Prostate gland (tissue), 2 donors: ENCODE measurements at places on chromosomes 16 and 17. TPM values are rescaled to one million over a fixed set of nuclear protein-coding genes. Genes with fewer than 3 reads are reported as not detected.

DNA sequence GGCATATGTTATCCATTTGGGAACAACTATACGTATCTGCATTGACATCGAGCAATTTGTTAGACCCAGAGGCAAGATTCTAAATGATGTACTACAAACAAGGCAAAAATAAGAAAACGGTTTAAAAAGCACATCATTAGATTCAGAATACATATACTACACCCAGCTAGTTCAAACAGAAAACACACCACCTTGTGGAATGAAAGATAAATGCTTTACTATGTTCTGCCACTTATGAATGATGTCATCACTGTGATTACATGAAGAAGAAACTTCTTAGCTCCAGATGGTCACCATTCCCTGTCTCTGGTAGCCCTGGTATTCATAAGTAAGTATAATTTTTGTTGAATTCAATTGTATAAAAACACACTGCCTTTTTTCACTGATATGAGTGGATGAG is 7.8 kb downstream of the NACA2 start:
- no peak for DNase-seq

- DNase-seq, result no peak
These were observed 22.2 kb downstream of the SOCS1 start for GRCh38 chr16:11233727-11234376.

- no peak for DNase-seq
These were observed 10.8 kb downstream of the FASN start for GRCh38 chr17:82086941-82087906.

GRCh38 chr16:67176662-67177061 is 6.3 kb downstream of the NOL3 start:
- DNase-seq, result no peak

DNA sequence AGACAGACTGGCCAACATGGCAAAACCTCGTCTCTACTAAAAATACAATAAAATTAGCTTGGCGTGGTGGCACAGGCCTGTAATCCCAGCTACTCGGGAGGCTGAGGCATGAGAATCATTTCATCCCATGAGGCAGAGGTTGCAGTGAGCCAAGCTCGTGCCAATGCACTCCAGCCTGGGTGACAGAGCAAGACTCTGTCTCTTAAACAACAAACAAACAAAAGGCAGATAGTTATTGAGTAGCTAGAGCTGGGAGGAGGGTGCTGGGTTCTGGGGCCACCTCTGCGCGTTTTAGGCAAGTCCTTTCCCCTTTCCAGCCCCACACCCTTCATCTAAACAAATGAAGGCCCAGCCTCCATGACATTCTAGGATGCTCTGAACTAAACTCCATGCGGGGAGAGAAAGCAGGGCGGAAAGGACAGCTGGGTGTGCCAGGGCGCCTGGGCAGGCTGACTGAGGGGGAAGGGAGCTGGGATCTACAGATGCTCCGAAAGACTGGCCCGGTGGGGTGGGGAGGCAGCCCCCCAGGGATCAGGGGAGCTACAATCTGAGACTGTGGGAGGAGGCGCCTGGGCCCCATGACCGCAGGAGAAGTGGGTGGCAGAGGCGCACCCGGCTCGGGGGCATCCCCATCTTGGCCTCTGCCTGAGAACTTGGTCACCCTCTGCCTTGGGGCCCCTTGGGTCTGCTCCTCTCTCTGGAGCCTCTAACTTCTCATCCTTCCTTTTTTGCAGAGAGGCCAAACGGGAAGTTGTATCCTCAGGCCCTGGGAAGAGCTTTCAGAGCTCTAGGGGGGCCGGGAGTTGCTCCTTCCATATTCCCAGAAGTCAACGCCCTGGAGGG is 910 bp downstream of the ITGAL start:
- no peak for DNase-seq

GRCh38 chr17:73188011-73188410 is 4.8 kb upstream of the COG1 start:
- no peak for DNase-seq

DNA sequence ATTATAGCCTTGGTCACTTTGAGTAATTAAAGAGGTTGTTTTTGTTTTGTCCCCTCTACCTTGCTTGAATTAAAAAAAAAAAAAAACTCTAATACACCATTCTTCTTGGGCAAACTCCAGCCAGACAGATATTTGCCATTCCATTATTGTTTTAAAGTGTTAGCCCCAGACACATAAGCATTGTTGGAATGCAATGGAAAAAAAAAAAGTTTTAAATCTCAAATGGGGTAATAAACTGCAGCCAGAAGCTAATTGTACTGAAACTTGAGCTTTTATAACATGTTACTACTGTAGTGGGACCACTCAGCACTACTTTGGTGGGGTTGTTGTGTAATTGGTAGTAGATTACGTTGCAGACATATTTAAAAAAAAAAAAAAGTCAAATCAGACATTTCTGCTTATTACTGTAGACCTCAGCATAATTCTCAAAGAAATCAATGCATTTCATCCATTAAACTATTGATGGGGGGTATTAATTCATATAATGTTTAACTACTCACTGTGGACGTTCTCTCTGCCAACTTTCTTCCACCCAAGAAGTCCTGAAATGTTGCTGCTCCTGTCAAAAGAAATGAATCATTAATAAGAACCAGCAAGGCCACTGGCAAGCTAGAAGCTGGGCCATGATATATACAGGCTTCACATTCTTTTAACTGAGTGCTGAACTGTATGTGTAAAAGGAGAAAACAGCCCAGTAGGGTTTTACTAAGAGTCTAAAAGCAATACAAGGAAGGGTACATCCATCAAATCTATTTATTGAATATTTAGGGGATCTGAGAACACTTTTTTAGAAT is 626.6 kb upstream of the SOX9 start:
- no peak for DNase-seq

DNA sequence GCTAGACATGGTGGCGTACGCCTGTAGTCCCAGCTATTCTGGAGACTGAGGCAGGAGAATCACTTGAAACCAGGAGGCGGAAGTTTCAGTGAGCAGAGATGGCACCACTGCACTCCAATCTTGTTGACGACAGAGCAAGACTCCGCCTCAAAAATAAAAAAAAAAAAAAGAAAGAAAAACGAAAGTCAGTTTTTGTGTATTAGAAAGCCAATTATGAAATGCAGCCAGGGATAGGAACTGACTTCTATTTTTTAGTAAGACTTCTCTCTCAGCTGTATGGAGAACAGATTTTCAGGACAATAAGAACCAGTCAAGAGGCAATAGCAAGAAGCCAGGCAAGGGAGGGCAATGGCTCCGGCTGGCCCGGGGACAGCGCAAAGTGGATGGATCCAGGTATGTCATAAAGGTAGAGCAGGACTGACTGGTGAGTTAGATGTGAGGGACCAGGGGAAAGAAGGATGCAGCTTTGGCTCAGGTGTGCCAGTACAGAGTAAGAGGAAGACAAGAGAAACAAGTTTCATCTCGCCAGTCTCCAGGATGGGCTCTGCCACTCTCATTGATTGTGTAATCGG is 12.5 kb upstream of the CCL1 start:
- DNase-seq, result no peak

DNA sequence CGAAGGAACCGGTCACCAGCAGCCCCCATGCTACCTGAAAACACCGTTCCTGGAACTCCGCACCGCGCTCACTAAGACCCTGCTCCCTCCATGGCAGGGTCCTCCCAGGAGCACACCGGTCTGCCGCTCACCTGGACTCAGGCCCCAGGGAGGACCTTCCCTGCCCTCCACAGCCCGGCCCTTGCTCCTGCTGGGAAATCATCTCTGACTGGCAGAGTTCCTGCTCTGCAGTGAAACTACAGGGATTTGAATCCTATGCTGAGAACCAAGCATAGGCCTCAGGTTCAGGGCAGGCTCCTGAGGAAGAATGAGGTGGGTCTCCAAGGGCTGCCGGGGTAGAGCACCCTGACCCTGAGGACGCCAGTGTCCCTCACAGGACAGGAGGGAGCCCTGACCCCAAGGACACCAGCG is 88.5 kb downstream of the KCNJ12 start:
- no peak for DNase-seq

DNA sequence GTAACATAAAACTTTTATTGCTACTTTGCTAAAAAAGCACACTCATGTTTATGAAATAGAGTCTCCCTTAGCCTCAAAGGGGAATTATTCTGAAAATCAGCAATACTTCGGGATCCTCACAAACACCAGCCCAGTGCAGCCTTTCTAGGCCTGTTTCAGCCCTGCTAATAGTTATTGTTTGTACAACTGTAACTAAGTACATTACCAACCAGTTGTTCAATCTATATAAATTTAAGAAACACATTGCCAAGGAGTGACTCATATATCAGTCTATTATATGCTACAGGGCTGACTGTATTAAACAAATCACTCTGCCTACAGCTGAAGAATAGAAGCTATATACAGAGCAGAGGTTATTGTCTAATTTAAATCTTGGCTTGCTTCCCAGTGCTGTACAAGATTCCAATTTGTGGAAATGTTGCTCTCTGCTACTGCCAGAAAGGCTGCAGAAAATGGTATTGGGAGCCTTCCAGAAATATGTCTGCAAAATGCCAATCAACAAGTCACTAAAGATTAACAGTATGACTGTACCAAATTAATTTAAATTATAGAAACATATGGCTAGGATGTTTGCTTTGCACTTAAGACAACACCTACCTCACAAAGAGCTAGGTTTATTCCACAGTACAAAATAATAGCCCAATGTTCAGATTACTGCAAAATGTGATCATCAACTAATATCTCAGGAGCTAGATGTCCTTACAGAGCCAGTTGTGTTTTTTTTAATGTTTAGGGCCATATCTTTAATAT is 49.7 kb downstream of the TOX3 start:
- DNase-seq, result no peak

DNA sequence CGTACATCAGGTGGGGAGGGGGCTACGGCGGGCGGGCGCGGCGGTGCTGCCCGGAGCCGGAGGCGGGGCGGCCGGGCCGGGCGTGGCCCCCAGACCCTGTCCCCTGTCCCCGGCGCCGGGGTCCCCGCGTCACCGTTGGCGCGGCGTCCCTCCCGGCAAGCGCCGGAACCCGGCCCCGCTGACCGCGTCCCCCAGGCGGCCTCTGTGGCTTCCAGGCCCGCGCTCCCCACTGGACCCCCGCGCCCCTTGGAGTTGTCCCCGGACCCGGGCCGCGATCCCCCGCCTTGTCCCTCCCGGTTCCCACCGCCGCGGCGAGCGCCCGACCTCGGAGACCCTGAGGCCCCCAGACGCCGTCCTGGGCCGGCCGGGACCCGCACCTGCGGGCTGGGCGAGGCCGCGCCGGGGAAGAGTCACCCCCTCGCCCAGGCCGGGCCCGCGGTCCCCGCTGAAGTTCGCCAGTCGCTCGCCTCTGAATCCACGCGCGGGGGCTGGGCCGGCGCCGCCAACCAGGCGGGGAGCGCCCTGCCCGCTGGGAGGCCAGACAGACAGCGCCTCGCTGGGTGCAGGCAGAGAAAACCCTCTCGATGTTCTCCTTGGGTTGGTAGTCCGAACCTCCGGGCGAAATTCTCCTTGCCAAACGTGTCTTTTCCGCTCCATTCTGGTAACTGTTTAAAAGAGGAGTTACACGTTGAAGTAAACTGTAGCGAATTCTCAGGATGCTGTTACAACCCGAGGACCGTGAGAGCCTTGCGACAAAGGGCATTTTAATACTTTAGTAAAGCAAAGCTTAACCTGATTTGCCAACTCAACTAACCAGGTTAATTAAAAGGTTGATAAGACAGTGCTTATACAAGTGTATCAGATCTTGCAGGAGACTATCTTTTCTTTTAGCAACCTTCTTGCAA is 761 bp downstream of the GAN start:
- peak; percentile 54 for DNase-seq

DNA sequence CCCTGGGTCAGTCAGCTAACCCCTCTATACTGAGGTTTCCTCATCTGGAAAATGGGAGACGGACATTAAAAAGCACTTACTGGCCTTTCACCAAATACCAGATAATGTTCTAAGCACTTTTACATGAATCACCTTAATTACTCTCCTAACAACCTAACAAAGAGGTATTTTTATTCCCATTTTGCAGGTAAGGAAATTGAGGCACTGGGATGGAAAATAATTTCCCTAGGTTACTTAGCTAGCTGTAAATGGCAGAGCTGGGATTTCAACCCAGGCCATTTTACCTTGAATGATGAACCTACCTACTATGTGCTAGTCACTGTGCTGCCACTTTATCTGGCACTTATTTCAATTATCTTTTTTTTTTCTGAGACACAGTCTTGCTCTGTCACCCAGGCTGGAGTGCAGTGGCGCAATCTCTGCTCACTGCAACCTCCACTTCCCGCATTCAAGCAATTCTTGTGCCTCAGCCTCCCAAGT is 3.7 kb downstream of the KIF22 start:
- DNase-seq, result no peak

DNA sequence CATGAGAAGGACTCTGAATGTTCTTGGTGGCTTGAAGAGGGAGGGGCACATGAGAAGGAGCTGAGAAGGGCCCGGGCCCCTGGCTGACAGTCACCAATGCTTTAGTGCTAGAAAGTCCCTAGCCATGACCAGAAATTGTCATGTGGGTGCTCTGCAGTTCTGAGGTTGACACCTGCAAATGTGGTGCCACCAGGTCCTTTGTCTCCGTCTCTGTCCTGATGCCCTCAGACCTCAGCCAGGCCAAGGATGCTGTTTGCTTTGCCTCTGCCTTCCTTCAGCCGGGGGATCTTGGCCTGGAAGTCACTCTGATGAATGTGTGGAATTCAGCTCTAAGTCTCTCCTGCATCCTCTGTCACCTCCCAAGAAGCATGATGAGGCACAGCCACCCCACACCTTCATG is 63.6 kb downstream of the TNFRSF13B start:
- no peak for DNase-seq

DNA sequence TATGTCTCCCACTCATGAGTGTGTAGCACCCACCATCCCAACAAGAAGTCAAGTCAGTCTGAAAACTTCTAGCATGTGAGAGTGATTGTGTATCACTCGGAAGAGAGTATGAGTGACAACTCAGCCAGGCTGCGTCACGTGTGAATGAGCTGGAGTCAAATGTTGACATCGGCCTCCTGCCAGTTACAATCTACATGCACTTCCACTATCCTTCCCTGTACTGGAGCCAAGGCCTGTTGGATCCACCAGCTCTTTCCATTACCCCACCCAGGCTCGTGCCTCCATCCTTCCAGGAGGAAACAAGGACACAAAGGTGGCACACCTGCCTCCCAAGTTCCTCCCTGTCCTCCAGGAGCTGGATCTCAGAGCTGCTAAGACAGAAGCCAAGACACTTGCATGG is 64.5 kb downstream of the ASIC2 start:
- DNase-seq, result no peak

- no peak for DNase-seq
These were observed 33.9 kb upstream of the ZNF423 start for GRCh38 chr16:49889725-49890397.

DNA sequence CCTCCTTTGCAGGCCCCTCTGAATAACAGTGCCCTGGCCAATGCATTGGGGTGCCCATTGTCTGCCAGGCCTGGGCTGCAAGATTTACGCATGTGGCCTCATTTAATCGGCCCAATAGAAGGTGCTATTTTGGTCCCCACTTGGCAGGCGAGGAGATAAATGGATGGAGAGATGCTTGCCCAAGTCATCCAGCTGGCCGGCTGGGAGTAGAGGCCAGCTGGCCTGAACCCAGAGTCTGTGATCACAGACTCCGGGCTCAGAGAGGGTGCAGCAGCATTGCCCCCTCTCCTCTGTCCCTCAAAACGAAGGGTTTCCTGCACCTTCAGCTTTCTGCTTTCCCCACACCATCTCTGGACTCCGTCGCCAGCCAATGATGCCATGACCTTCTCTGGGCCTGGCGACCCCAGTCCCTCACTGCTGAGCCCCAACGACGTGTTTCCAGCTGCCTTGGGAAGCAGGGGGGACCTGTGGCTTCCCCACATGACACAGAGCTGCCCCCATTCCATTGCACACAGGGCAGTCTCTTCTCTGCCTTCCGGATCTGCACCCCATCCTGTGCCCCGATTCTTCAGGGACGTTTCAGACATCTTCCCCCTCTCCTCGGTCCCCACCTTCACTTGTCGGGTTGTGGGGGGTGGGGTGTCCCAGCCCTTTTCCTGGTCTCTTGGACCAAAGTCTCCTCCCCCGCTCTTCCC is 3.5 kb upstream of the ADGRG1 start:
- no peak for DNase-seq

The KRT25 gene
- not detected for total RNA-seq

The SLC35B1 gene
- total RNA-seq, result 31.0 TPM

The CDH5 gene
- total RNA-seq, result 8.0 TPM
